Hematopoietic multipotent progenitor cell (in vitro differentiated cells): ENCODE measurements at places on chromosomes 12 and 14.
A peak's percentile ranks its signal among the peaks of the same experiment; 100 is the strongest.

DNA sequence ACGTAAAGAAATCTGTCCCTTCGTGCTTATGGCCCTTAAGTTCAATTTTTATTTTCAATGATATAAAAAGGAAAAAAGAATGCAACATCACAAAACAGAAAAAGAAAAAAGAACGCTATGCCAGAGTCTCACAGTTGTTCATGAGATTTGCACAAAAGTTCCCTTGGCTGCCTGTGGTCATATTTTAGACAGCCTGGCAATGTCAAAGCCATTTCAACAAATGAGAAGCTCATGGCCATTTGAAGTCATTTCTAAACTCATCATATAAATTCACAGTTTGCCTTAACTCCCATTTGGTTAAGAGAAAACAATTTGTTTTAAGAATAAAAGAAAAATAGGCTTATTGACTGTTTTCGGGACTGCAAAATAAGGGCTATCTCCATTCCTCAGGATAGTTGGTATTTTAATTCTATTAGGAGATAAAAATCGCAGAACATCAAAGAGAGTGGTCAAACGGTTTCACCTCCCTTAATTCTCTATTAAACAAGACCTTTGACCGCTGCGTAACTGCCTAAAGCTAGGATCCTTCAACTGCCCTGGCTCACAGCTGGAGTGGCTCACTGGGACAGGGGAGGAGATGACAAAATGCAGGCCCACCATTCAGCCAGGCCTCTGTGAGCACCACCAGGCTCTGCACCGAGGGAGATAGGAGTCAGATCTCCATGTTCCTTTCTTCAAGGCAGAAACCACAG lies 119.2 kb upstream of the DAAM1 start:
- DNase-seq, result no peak

DNA sequence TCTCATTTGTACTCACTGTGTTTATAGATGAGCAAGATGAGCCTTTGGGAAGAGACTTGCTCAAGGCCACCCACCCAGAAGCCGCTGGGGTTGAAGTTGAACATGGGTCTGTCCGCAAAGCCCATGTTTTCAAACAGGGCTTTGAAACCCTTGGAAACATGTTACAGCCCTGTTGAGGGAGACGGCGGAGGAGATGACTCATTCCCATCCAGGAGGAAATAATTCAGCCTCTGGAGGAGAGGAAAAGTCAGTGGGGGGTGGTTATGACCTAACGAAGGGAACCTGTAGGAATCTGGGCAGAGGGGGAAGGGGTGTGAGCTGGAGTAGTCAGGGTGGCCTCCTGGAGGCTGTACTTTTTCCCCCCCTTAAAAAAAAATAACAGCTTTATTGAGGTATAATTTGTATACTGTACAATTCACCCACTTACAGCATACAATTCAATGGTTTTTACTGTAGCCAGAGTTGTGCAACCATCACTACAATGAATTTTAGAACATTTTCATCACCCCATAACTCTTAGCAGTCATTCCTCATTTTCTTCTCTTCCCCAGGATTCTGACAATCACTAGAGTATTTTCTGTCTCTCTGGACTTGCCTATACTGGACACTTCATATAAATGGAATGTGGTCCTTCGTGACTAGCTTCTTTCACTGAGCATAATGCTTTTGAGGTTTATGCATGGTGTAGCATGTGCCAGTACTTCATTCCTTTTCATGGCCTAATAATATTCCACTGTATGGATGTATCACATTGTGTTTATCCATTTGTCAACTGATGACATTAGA lies 1.9 kb upstream of the RIN3 start:
- no peak for DNase-seq

DNA sequence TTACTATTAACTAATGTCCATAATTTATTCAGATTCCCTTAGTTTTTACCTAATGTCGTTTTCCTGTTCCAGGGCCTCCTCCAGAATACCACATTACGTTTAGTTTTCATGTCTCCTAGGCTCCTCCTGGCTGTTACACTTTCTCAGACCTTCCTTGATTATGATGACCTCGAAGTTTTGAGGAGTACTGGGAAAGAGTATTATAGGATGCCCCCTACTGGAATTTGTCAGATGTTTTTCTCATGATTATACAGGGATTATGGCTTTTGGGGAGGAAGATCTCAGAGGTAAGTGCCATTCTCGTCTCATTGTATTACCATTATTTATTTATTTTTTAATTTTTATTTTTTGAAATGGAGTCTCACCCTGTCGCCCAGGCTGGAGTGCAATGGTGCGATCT lies 17.7 kb upstream of the C1S start:
- DNase-seq, result peak; percentile 23

DNA sequence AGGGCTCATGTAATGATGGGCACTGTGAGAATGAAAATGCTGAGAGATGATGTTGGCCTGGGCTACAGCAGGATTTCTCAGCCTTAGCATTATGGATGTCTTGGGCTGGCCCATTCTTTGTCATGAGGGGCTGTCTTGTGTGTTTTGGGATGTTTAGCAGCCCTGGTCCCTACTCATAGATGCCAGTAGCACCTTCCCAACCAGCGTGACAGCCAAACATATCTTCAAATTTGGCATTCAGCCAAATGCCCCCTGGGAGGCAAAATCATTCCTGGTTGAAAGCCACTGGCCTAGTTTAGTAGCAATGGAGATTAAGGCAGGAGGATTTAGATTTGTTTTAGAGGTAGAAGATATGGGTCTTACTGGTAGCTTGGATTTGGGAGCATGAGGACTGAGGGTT lies 26.6 kb downstream of the UBE3B start:
- no peak for DNase-seq

- DNase-seq, result no peak
Observed at GRCh38 chr12:12323591-12323990, 26.5 kb downstream of the MANSC1 start.

DNA sequence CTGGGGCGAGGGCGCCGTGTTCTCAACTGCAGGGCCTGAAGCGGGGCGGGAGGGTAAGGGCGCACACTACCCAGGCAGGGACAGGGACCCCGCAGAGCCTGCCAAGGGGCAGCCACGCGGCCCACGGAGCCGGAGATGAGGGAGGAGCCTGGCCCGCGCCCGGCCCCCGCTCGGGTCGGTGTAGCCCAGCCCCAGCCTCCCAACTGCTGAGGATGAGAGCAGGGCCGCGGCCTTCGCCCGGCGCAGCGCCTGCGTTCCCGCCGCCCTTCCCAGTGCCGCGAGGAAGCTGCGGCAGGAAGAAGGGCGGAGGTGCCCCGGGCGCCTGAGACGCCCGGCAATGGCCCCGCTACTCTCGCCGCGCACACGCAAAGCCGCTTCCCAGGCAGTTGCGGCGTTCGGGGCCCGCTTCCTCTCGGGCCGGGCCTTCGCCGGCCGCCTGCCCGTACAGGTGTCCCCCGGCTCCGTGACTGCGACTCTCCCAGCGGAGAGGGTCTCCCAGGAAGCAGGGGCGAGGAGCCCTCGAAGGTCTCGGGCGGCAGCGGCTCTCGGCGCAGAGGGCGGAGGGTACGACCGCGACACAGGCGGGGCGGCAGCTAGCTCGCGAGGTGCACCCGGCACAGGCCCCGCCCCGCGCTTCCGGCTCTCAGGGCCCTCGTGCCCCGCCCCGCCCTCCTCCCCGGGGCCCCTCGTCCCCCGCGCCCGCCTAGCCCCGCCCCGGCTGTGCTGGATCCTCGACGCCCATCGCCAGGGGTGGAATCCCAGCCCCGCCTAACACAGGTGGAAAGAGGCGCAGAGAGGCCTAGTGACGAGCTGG lies 24.8 kb upstream of the YY1 start:
- DNase-seq, result peak; percentile 93

DNA sequence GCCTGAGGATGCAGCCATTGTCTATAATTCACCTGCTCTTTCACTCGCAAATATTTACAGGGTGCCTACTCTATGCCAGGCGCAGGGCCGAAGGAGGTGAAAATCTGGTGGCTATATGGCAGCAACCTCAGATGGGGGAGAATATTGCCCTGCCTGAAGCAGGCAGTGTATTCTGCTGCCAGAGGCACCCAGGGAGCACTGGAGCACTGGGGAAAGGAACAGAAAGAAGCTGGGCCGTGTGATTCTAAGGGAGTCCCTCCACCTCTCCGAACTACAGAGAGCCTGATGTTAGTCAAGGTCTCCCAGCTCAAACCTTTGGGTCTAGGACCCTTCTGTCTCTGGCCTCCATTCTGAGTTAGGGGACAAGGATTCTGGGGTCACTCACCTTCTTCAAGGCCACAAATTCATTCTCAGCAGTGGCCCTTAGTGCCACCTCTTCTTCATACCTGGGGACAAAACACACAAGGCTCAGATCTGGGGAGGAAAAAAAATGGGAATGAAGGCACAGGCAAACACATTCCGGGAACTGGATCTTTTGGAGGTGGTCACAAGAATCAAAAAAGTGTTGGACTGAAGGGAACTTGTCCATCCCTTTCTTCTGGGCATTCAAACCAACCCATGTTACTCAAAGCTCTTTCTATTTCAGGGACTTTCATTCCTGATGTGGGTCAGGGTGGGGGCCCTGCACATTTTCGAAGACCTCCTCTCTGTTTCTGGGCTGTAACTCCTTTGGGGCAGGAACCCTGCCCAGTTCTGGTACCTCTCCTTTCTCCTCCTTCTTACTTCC lies 19.3 kb upstream of the KRT86 start:
- DNase-seq, result no peak

DNA sequence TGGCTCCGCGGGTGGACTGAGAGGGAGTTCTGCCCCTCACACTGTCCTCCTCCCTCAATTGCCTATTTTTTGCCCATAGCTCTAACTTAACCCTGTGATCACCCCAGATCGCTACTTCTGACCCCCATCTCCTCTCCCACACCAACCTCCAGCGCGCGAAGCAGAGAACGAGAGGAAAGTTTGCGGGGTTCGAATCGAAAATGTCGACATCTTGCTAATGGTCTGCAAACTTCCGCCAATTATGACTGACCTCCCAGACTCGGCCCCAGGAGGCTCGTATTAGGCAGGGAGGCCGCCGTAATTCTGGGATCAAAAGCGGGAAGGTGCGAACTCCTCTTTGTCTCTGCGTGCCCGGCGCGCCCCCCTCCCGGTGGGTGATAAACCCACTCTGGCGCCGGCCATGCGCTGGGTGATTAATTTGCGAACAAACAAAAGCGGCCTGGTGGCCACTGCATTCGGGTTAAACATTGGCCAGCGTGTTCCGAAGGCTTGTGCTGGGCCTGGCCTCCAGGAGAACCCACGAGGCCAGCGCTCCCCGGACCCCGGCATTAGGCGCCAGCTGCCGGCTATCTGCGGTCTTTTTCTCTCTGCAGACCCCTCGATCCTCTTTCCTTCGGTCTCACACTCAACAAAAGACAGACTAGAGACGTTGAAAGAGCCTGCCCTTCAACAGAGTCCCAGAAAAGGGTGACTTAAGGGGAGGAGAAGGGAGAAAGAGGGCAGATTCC lies 3.0 kb upstream of the TBX3 start:
- DNase-seq, result no peak

DNA sequence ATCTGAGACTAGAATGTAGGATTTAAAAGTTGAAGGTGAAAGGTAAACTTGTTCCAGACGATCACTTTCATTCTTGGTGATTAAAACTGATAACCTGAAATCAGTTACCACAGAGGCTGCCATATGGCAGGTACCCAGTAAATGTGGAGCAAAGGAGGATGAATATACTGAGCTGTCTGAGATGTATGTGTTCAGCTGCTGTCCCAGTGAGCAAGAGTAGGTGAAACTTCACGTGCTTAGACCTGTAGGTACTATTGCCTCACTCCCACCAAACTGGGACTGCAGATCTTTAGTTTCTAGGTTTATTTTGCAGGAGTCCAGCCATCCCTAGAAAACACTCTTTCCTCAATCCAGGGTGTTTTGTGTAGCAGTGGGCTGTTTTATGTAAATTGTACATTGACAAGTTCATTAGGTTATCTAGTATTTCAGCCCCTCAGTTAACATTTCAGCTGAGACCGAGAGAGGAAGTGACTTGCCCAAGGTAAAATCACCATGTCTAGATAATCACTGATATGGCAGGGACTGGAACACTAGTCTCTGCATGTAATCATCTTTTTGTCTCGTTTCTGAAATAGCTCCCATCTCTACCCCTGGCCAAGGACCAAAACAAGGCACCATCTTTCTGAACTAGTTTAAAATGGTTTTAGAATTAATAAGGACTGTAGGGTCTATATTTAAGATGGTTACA lies 62.7 kb downstream of the ATG14 start:
- DNase-seq, result no peak

- no peak for DNase-seq
Observed at GRCh38 chr12:130639476-130640424, 76.3 kb downstream of the RIMBP2 start.

DNA sequence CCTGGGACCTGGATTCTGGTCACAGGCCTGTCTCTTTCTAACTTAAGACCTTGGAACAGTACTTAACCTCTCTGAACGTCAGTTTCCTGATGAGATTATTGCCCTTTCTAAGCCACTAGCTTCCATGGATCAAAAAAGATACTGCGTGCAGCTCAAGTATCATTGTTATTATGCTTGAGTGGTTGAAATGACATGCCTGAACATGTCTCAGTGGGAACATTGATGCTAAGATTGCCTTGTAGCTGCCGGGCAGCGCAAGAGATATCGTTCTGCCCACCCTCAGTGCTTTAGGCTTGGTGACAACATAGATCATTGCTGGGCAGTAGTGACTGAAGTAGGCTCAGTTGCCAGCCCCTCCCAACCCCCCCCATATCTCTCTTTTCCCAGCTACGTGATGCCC lies 131.9 kb downstream of the SMOC1 start:
- DNase-seq, result no peak

DNA sequence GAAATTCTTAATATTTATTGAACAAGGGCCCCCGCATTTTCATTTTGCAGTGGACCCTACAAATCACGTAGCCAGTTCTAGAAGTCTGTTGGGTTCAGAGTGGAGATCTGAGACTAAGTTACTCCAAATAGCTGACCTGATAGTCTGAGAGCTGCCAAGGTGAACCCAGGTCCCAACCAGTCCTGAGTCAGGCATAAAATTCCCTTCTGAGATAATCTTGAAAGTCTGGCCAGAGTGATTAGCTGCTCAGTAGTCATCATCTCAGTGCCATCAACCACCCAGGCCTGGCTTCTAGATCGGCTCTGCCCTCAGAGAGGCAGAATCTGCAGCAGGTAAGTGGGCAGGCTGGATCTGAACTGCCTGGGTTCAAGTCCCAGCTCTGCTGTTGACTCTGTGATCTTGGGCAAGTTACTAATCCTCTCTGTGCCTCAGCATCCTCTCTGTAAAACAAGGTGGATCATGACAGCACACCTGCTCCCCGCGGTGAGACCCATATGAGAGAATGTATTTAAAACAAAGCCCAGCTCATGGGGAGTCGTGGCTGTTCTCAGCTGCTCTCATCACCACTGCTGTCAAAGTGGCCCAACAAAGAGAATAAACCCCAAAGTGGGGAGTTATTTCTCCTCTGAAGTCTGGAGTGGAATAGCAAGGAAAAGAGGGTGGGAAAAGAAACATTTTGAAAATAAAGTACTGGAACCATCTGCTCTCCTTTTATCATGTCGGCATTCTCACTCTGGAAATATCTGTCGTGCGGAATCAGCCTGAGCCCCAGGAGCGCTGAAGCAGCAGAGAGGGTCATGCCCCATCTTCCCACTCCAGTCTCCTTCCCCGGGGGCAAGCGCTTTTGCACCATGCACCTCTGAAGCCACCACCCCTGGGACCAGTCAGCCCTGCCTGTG lies 193.3 kb downstream of the DPF3 start:
- no peak for DNase-seq

DNA sequence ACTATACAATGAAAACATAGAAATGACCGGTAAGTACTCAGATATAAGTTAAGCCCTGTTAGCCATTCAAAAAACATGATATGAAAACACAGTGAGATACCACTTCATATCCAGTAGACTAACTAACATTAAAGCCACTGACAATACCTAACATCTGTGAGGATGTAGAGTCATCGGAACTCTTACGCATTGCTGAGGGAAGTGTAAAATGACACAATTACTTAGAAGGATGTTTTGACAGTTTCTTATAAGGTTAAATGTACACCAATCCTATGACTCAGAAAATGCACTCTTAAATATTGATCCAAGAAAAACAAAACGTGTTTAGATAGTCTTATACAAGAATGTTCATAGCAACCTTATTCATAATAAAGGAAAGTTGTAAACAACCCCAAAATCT lies 782.9 kb downstream of the BCL11B start:
- no peak for DNase-seq
